ENCODE measurements at places on chromosomes 1 and 21.

- DNase-seq: no peak
Observed at GRCh38 chr1:61638296-61638695, 86.6 kb downstream of the TM2D1 start.

- no peak for DNase-seq
Observed at GRCh38 chr1:48003741-48004531, 6.8 kb upstream of the TRABD2B start.

DNA sequence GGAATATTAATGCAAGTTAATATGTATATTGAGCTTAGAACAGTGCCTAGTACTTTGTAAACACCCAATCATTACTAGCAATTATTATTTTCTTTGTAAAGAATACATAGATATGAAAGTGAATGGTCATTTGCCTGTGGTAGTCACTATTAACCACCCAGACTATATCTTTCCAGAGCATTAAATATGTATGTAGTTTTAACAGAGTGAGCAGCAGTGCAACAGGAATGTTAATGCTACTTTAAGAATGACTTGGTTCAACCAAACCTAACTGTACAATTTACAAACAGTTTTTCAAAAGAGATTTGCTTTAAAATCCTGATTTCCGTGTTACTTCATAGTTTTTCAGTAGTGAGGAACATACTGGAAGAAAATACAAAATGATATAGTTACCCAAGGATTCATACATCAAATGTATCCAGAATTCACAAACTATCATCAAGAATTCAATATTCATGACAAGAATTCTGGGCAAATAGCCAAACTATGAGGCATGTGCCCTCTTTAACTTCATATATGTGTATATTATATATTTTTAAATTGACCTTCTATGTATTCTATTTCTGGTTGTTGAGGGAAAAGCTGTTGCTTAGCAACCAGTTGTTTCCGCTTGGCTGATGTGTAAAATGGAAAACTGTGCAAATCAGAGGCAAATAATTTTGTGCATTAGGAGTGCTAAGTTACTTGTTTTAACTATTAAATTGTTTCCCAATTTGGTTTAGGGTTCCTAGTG is 34.9 kb upstream of the IVNS1ABP start:
- no peak for DNase-seq

DNA sequence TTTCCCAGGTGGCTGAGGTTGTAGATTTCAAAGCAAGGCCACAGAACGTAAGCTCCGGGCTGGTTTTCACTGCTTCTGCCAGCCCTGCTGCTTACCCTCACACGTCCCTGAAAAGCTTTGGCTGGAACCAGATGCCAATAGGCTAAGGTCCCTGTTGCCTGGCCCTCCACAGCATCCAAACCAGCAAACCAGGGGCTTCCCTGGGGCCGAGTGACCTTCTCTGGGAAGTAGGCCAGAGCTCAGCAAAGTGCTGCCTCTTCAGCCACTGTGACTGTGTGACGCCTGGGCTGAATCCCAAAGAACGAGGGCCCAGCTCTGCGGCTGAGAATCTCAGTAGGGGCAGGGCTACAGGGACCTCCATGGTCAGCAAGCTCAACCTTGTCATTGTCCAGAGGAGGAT is 28.9 kb upstream of the RBM15 start:
- no peak for DNase-seq

DNA sequence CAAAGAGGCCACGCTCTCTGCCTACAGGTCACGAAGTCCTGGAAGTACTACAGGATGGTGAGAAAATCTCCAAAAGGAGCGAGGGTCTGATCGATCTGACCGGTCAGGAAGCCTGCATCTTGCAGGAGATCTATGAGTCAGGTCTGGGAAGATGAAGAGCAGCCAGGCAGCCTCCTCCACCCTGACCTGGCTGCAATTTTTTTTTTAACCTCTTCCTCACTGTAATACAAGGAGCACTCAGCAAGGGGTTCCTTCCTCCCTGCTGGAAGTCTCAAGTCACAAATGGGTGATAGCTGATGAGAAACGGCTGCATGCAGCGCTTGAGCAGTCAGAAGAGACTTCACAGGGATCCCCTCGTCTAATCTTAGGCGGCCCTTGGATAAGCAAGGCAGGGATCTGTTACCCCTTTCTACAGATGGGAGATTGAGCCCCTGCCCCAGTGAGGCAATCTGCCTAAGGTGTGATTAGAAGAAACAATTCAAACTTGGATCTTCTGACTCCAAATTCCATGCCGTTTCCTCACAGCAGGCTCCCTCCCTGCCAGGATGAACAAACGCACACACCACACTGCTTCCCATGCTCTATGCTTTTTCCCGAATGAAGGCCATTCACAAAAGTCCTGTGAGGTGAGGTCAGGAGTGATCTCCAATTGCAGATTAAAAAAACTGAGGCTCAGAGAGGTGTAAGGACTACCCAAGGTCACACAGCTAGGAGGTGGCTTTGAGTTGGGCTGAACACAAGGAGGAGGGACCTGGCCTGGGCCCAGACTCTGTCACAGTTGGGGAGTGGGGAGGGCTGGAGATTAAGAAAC is 48.3 kb downstream of the ECE1 start:
- no peak for DNase-seq

DNA sequence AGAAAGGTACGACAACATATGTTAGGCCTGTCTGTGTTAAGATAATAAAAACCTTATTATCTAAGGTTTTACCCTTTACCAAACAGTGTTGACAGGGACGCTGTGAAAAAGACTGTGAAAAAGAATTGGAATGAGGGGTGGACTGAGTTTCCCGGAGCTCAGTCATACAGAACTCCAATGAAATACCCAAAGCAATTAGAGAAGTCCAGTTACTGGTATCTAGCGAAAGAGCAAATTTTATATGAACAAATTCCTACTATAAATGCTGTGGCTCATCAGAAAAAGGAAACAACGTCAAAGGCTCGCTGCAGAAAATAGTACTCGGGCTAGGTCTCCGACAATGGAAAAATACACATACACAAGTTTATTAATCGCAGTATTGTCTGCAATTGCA is 708 bp upstream of the RBBP5 start:
- DNase-seq: no peak

DNA sequence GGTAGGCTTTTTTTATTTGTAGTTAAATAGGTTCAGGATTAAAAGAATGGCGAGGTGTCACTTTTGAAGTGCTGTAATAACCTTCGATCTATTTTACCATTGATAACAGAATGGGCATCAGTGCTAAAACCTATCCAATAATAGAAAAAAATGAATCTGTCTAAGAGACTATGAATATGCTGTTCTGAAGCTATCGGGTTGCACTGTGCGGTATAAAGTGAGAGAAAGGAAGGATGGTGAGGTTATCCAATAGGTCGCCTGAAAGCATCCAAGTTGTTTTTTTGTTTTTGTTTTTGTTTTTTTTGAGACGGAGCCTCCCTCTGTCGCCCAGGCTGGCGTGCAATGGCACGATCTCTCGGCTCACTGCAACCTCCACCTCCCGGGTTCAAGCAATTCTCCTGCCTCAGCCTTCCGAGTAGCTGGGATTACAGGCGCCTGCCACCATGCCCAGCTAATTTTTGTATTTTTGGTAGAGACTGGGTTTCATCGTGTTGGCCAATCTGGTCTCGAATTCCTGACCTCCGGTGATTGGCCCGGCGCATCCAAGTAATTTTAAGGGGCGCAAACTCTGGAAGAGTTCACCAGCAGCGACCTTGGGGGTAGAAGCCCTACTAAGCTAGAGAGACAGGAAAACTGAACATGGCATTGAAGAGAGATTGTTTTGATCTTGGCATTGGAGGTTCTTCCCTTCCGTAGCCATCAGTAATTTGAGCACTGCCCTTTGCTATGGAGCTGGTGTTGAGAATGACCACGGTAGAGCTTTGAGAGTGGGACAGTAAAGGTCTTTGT is 8.7 kb upstream of the MDM4 start:
- DNase-seq: peak; percentile 57

- DNase-seq: no peak
Observed at GRCh38 chr1:118249641-118250040, 64.6 kb upstream of the SPAG17 start.

DNA sequence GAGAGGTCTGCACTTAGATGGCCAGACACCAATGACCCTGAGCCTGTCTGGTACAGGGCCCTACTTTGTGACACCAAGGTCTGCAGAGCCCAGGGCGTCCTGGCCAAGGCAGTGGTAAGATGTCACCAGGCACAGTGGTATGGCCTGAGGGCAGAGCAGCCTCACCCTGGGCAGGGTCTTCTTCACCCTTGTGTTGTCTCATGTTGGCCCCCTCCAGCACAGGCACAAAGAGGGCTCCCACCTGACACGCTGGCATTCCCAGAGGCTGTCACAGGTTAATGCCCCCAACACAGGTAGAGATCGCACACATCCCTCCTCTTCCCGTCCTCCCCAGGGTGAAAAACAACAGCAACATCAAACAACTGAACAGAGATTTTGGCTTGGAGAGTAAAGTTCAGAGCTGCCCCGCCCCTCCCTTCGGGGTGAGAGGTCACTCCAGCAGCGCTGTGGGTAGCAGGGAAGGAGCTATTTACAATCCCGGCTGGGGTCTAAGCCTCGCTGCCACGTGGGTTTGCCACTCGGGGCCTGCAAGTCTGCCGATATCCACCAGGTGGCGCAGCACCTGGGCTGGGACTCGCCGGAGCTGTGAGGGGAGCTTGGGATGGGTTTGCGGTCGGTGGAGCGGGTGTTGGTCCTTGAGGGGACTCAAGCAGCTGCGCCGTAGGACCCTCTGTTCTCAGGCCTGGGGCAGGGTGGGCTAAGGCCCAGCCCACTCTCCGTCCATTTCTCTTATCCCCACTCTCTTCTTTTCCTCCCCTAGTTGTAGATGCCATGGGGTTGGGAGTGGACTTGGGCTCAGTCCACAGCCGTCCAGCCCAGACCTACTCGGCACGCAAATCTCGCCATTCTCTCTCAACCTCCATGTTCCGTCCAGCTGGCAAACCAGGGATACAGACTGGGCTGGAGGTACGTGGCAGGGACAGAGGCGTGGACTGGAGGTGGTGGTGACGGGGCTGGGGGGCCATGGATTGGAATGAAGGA is 12.7 kb downstream of the EFNA3 start:
- peak; percentile 83 for DNase-seq

GRCh38 chr1:116738673-116739370 is 15.4 kb upstream of the CD2 start:
- peak; percentile 75 for DNase-seq

GRCh38 chr1:69246710-69247109 is 321.0 kb upstream of the LRRC7 start:
- DNase-seq: no peak

GRCh38 chr1:225700889-225701465 is 48.1 kb upstream of the ENAH start:
- no peak for DNase-seq

GRCh38 chr21:35086357-35086756 is 37.3 kb upstream of the RUNX1 start:
- DNase-seq: no peak

- no peak for DNase-seq
Observed at GRCh38 chr1:2589431-2590232, 3.1 kb downstream of the PRXL2B start.

GRCh38 chr1:24900486-24900849 is 29.6 kb downstream of the RUNX3 start:
- DNase-seq: no peak

GRCh38 chr1:14919751-14920150 is 233.8 kb upstream of the TMEM51 start:
- no peak for DNase-seq

DNA sequence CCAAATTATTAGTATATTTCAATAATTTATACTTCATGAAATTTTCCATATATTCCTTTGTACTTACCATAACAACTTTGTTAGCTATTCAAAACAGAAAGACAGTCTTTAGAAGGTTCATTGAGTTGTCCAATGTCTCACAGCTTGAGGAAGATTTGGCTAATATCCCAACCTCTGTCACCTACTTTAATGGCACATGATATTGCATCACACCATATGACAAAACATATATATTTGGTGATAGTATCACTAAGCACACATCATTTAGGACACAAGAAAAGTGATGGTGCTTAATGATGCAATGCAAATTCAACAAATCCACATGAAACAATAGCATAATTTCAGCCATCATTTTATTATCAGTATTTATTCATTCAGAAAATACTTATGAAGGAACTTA is 122.0 kb upstream of the BRINP3 start:
- DNase-seq: no peak

DNA sequence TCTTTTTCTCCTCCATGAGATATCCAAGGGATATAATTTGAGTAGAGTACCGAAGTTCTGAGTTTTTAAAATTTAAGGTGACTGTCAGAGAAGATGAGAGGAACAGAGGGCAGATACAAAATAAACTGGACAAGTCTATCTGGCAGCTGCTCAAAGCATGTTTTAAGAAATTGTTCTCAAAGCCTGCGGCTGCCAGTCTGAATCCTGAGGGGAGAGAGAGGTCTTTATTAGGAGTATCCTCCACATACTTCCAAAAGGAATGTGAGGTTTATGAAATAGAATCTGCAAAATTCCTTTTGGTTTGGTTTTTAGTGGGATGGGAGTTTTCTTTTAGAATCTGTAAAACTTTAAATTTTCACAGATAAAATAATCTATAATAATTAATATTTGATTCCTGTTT is 41.3 kb downstream of the TTC13 start:
- no peak for DNase-seq

GRCh38 chr1:77333501-77333900 is 51.7 kb downstream of the AK5 start:
- DNase-seq: no peak

DNA sequence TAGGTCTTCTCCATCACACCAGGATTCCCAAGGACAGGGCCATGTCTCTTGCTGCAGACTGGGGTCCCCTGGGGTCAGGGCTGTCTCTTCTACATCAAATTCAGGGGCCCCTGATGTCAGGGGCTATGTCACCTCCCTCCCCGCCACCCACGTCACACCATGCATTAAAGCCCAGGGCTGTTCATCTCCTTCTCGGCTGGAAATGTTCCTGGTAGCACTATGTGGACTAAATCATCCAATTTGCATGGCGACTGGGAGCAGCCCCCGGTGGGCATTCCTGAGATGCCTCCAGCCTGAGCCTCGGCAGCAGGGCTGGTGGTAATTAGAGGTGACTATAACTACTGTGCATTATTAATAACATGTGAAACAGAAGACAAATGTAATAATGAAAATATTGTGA is 151.7 kb upstream of the HMGB4 start:
- DNase-seq: no peak

- DNase-seq: no peak
Observed at GRCh38 chr1:195851016-195851601, 757.1 kb downstream of the KCNT2 start.

- no peak for DNase-seq
Observed at GRCh38 chr1:33805988-33806387, 57.9 kb upstream of the HMGB4 start.

DNA sequence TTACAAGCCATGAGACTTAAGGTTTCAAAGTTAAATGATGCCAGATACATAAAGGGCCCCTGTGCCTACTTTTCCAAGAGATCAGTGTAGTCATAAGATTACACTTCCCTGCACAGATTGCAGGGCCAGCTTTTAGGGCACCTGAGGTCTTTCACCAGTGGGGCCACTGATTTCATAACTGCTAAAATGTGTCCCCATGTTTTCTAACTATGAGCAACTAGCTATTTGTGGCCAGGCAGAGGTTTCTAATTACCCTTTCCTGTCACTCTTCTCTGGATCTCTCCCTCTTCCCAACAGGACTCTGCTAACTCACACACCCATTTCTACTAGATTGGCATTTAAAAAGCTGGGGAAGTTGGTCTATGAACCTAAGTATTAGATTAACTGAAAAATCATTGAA is 207.1 kb upstream of the SGIP1 start:
- no peak for DNase-seq
